ENCODE measurements at places on chromosomes 2 and 18.

- no peak for DNase-seq
Measured at GRCh38 chr2:53450923-53451322, 316.7 kb upstream of the CHAC2 start.

- no peak for DNase-seq
Measured at GRCh38 chr18:2409906-2410305, 161.4 kb downstream of the METTL4 start.

GRCh38 chr2:146477383-146477782, 1367.4 kb upstream of the ACVR2A start:
- DNase-seq = no peak

DNA sequence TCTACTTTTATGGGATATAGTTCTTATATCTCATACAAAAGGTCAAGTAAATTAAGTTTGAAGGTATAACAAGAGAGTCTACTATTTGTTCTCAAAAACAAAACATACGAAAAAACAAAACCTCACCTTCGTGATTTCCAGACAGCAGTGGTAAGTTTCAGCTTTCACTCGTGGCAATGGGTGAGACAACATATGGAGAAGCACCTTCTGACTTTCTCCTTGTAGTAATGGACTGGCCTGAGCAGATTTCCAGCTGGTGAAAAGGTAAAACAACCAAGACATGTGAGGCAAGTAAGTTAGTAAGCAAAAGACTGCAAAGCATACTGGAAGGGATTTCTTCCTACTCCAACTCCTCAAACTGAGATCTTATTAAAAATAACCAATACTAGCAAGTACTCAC, 39.6 kb downstream of the RTTN start:
- no peak for DNase-seq

DNA sequence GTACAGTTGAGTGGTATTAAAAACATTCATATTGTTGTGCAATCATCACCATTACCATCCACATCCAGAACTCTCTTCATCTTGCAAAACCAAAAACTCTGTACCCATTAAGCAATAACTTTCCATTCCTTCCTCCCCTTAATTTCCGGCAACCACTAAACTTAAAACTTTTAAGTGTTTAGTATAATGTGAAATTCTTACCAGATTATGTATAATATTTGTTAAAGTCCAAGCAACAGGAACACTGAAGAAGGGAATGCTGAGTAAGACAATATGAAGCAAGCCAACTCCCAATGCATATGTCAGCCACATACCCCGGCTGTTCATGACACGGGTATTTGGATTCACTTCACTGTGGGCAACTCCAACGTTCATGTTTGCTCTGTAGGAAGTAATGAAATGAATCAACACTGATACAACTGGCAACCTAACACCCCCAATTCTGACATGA, 1.9 kb downstream of the ORMDL1 start:
- no peak for DNase-seq

- no peak for DNase-seq
Measured at GRCh38 chr2:101868525-101868924, 123.2 kb upstream of the IL1R2 start.

DNA sequence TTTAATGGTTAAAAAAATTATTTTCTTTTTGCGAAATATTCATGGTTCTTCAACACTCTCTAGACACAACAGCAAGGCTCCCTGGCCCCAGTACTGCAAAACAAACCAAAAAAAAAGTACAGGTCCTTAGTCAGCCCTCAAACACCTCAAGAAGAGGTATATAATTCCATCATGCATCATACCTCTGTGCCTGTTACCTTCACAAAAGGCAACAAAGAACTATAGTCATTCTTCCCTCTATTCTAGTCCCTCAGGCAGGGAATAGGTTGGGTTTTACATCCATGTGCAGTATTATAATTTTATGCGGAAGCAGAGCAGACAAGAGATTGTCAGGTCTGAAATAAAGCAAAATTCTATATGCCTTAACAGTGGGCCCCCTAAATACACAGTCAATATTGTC, 8.5 kb downstream of the NFE2L2 start:
- DNase-seq = no peak

GRCh38 chr2:237669628-237670392, 42.4 kb downstream of the LRRFIP1 start:
- DNase-seq = no peak

GRCh38 chr2:31372097-31372496, 42.4 kb downstream of the XDH start:
- DNase-seq = no peak

- no peak for DNase-seq
Measured at GRCh38 chr18:54086046-54086802, 138.2 kb downstream of the MBD2 start.

DNA sequence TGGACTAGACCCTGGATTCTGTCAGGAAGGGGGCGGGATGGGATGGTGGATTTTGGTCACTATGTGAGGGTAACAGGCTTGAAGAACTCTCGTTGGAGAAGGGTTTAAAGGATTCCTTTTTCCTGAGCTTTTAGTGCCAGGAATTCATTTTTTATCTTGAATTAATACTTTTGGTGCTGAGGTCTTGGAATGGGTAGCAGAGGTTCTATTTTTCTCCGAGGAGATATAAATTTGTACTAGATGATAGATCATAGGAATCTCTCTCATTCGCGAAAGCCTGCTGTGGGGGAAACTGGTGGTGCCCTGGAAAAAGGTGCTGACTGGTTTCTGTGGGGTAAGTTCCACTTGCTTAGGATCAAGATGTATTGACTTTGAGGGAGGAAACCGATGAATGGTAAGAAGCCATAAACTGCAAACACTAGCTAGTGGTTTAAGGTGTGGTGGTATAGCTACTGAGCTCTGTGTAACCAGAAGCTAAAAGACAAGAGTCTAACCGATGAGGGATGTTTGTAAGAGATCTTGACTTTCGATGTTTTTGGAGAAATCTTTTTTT, 706 bp downstream of the AGPS start:
- DNase-seq = no peak

- no peak for DNase-seq
Measured at GRCh38 chr18:36330435-36331052, 33.0 kb downstream of the FHOD3 start.

GRCh38 chr2:38959938-38960608, 70.4 kb downstream of the ARHGEF33 start:
- DNase-seq = peak; percentile 36

GRCh38 chr2:215743066-215743465, 270.3 kb downstream of the MREG start:
- DNase-seq = no peak

DNA sequence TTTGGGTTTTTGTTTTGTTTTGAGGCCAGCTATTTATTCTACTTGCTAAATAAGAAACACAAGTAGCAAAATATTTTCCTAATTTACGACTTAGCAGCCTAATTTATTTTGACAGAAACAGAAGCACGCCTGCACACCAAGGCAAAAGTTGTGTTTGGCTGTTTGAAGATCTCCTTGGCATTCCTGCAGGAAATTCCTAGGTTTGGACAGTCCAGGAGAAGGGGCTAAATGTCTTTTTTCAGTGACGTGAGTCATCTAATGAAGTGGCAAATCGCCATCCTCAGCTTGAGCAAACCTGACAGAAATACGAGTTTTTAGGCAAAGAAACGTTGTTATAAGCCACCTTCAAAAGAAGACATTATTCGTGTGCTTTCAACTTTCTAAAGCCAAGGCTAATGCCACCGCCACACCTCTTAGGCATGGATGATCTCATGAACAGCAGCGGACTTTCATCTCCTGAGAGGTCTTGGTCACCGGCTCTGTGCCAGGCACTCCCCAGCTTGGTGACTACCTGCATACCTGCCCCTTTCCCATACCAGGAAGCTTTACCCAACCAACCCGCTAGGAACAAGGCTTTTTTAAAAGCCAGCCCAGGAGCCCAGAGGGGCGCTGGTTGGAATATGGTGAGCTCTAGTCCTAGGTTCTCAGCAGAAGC, 30.9 kb downstream of the STK39 start:
- DNase-seq = no peak

DNA sequence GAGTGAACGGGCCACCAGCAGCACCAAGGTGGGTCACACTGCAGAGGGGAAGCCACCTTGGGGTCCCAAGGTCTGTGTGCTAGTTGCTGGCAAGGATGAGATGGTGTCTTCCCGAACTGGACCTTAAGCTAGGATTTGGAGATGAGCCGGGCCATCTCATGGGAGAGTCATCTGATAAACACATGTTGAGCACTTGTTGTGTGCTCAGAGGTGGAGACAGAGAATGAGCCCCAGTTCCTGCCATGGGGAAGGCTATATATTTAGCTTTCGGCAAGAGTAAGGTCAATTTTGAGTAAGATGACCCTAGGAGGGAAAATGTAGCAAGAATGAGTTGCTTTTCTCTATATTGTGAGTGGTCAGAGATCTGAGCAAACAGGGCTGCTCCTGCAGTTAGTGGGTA, 41.4 kb upstream of the RPL31 start:
- DNase-seq = no peak

- DNase-seq = no peak
Measured at GRCh38 chr2:206337956-206338355, 63.5 kb downstream of the ZDBF2 start.

- DNase-seq = peak; percentile 8
Measured at GRCh38 chr2:218648088-218648786, 11.2 kb downstream of the ZNF142 start.

- no peak for DNase-seq
Measured at GRCh38 chr18:42824178-42824577, 291.3 kb downstream of the RIT2 start.

- DNase-seq = no peak
Measured at GRCh38 chr18:38654946-38655345, 1089.3 kb upstream of the CELF4 start.

GRCh38 chr2:102140377-102140776, 2.2 kb upstream of the IL1R1 start:
- DNase-seq = no peak

GRCh38 chr2:58429014-58429875, 188.1 kb upstream of the FANCL start:
- DNase-seq = no peak

- no peak for DNase-seq
Measured at GRCh38 chr2:114754907-114755563, 312.6 kb downstream of the DPP10 start.

DNA sequence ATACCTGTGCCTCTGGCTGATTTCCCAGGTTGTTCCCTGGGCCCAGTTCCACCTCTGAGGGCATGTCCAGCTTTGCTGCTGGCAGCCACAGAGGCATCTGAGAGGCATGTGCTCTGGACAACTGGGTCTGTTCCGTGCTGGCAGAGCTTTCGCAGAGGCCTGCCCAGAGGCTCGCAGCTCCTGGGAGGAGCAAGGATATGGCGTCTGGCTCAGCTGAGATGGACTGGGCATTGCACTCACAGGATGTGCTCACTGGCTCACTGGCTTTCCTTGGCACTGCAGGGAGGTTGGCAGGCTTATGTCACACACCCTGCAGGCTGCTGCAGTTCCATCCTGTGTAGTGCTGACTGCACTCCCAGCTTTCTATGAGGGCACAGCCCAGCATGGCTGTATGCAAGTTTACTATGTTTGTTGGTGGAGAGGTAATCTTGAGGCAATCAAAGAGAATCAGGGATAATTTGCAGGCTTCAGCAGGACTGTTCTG, 172.3 kb downstream of the PRKCE start:
- DNase-seq = no peak

GRCh38 chr18:63677500-63678225, 16.0 kb upstream of the SERPINB3 start:
- DNase-seq = no peak

DNA sequence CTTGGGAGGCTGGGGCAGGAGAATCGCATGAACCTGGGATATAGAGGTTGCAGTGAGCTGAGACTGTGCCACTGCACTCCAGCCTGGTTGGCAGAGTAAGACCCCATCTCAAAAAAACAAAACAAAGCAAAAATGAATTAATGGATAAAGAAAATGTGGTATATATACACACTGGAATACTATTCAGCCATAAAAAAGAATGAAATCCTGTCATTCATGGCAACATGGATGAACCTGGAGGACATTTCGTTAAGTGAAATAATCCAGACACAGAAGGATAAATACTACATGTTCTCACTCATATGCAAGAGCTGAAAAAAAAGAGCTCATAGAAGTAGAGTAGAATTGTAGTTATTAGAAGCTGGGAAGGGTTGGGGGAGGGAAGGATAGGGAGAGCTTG, 80.8 kb downstream of the RAB31 start:
- no peak for DNase-seq

DNA sequence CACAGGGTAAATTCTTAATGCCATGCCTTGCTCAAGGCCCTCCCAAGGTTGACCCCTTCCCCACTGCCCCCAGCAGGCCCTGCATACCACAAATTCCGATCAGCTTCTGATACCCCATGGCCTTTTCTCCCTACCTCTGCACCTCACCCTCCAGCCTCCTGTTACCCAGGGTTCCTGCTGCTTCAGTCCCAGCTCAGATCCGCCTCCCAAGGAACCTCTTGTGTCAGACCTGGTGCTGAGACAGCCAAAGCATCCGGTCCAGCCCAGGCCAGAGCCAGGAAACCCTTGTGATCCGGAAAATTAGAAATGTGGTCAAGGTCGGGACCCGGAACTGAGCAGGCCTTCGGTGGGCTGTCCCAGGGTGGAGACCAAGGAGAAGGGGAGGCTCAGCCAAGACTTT, 231.3 kb downstream of the BCL2 start:
- no peak for DNase-seq

DNA sequence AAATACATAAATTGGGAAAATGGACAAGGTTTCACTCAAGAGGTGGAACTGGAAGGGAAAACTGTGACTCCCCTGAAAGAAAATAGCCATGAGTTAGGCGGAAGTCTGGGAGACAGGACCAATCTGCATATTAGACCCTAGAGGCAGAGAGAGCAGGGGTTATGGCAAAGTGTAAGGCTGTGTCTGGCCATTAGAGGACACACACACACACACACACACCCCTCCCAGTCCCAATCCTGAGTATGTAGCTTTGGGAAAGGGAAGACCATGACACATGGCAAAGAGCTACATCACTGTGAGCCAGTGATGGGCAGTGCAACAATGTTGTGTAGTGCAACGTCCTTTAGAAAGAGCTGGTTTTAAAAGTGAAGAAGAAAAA, 479.9 kb upstream of the NXPH2 start:
- DNase-seq = no peak

- no peak for DNase-seq
Measured at GRCh38 chr18:37425222-37425621, 140.4 kb downstream of the CELF4 start.

- DNase-seq = no peak
Measured at GRCh38 chr18:75496151-75496550, 68.6 kb upstream of the SMIM21 start.

- DNase-seq = no peak
Measured at GRCh38 chr18:77124452-77124922, 8.1 kb downstream of the MBP start.

GRCh38 chr2:10076511-10076910, 3.7 kb downstream of the CYS1 start:
- no peak for DNase-seq

All from amygdala (tissue), 56 donors.